ENCODE measurements at places on chromosomes 3 and 15. TPM values are rescaled to one million over a fixed set of nuclear protein-coding genes. Genes with fewer than 3 reads are reported as not detected.

Gene P2RY13
- 1.2 TPM for total RNA-seq

Gene MYLK
- total RNA-seq, result 224 TPM

Gene SLC24A5
- total RNA-seq, result 0.18 TPM

Gene CD80
- total RNA-seq, result 0.18 TPM

Gene POPDC2
- total RNA-seq, result 10.5 TPM

Gene TOP2B
- 144 TPM for total RNA-seq

Gene IL16
- total RNA-seq, result 6.7 TPM

Gene MTHFS
- total RNA-seq, result 22.2 TPM

Gene HCN4
- 0.47 TPM for total RNA-seq

Gene GOLGA8T
- total RNA-seq, result 1.8 TPM

Gene P2RY12
- total RNA-seq, result 2.5 TPM

Gene CAND2
- total RNA-seq, result 19.4 TPM

Gene LTK
- total RNA-seq, result 1.7 TPM

Gene ZBBX
- total RNA-seq, result 3.6 TPM

All from metanephros (tissue), 2 donors.